ENCODE measurements at places on chromosomes 7 and 10. TPM values are rescaled to one million over a fixed set of nuclear protein-coding genes. Genes with fewer than 3 reads are reported as not detected.
A peak's percentile ranks its signal among the peaks of the same experiment; 100 is the strongest.

Gene OPALIN
- total RNA-seq, result not detected

GRCh38 chr7:108805808-108806397 is 236.2 kb downstream of the DNAJB9 start:
- peak; percentile 46 for DNase-seq

GRCh38 chr7:34333184-34333583 is 324.8 kb upstream of the NPSR1 start:
- DNase-seq, result no peak

GRCh38 chr10:126198681-126199080 is 189.6 kb downstream of the ADAM12 start:
- no peak for DNase-seq

Gene A1CF
- total RNA-seq, result 0.16 TPM

GRCh38 chr10:58358314-58358933 is 23.6 kb downstream of the UBE2D1 start:
- no peak for DNase-seq

Gene ITIH5
- total RNA-seq, result not detected
